ENCODE measurements at places on chromosomes 11 and 22. TPM values are rescaled to one million over a fixed set of nuclear protein-coding genes. Genes with fewer than 3 reads are reported as not detected.

DNA sequence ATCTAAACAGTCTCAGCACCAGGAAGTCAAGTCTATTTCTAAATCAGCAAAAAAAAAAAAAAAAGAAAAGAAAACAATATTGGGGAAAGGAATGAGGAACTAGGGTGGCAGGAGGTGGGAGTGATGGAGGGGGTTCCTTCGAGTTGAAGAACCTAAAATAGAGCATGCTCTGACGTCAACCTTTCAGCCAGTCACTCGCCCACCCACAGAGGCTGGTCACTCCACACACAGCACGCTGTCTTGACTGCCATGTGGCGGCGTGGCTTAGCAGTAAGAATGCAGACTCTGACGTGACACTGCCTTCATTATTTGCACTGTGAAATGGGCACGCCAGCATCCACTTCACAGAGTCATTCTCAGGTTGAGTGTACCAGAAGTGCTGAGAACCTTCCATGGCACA, 48.3 kb downstream of the LARGE1 start:
- H3K4me1 ChIP-seq, result peaks cover 34% of the 10 kb centered on the region
- no peaks in the 10 kb centered on the region for H3K36me3 ChIP-seq
- H3K27me3 ChIP-seq, result no peaks in the 10 kb centered on the region

- DNase-seq, result no peak
- peak overlapping the region; percentile 94 for H3K4me3 ChIP-seq
- H3K4me1 ChIP-seq, result peaks cover 15% of the 10 kb centered on the region
- H3K27me3 ChIP-seq, result no peaks in the 10 kb centered on the region
These were observed 1.4 kb upstream of the RCE1 start for GRCh38 chr11:66841861-66842260.

PGA5 gene
- total RNA-seq, result not detected

- no peaks in the 10 kb centered on the region for H3K27me3 ChIP-seq
- no peak for DNase-seq
- H3K4me3 ChIP-seq, result no peak overlapping the region
- H3K36me3 ChIP-seq, result no peaks in the 10 kb centered on the region
- no peak overlapping the region for H3K27ac ChIP-seq
- no peaks in the 10 kb centered on the region for H3K4me1 ChIP-seq
These were observed 9.3 kb upstream of the FCHSD2 start for GRCh38 chr11:73151416-73151815.

GRIK4 gene
- 0.86 TPM for total RNA-seq

DNA sequence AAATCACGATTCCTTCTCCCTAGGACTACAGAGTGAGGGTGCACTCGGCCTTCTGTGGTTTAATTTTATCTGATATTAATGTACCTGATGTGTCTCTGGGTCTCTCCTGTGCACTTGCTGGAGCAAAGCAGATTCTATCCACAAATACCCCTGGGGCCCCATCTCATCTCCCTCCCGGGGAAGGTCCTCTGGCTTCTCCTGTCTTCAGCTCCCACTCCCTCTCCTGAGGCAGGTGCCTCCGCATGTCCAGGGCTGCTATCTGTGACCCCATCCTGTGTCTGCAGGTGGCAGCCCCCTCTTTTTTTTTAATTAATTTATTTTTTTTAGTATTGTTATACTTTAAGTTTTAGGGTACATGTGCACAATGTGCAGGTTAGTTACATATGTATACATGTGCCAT, 558.7 kb downstream of the BRD1 start:
- H3K4me3 ChIP-seq, result no peak overlapping the region
- no peaks in the 10 kb centered on the region for H3K36me3 ChIP-seq
- no peak for DNase-seq
- H3K27ac ChIP-seq, result no peak overlapping the region
- peaks cover 34% of the 10 kb centered on the region for H3K27me3 ChIP-seq

- H3K4me1 ChIP-seq, result peaks cover 30% of the 10 kb centered on the region
- peak overlapping the region; percentile 86 for H3K4me3 ChIP-seq
- H3K27me3 ChIP-seq, result peaks cover 2% of the 10 kb centered on the region
- no peak for DNase-seq
- no peaks in the 10 kb centered on the region for H3K36me3 ChIP-seq
These were observed 859 bp upstream of the ACCS start for GRCh38 chr11:44065161-44065661.

- no peaks in the 10 kb centered on the region for H3K36me3 ChIP-seq
- DNase-seq, result no peak
- no peak overlapping the region for H3K27ac ChIP-seq
- H3K4me1 ChIP-seq, result peaks cover 35% of the 10 kb centered on the region
- H3K27me3 ChIP-seq, result peaks cover 2% of the 10 kb centered on the region
- no peak overlapping the region for H3K4me3 ChIP-seq
These were observed 7.4 kb upstream of the SOX6 start for GRCh38 chr11:16363706-16364105.

DNA sequence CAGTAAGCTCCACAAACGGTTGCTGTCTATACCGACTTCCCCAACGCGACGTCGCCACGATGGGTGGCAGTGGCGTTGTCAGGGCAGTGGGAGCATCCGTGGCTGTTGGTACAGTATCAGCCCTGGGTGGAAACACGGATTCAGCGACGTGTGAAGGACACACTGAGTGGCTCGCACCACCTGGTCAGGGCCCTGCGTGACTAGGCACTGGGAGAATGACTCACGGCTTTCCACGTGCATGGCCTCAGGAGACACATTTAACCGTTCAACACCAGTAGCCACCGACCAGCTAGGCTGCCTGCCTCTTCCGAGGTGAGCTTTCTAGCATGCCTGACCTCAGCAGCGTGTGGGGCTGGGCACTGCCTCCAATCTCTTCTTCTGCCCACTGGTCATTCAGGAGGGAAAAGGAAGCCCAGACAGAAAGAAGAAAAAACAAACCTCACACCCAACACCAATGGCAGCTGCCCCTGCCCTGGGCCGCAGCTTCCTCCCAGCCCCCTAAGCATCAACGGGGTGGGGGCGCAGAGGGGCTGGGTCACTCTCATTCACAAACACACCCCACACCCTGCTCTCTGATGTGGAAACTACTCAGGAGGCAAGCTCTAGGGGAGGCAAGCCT, 59.0 kb downstream of the MYH9 start:
- no peak overlapping the region for H3K4me3 ChIP-seq
- H3K27me3 ChIP-seq, result no peaks in the 10 kb centered on the region
- DNase-seq, result no peak
- H3K27ac ChIP-seq, result peak overlapping the region; percentile 87

- H3K27me3 ChIP-seq, result no peaks in the 10 kb centered on the region
- H3K27ac ChIP-seq, result no peak overlapping the region
- H3K36me3 ChIP-seq, result no peaks in the 10 kb centered on the region
These were observed 309.2 kb downstream of the FAT3 start for GRCh38 chr11:92533657-92534335.

Measured in neural crest cell (in vitro differentiated cells).